Activated CD4-positive, alpha-beta memory T cell treated with anti-CD3 and anti-CD28 coated beads for 36 hours (primary cell): ENCODE measurements at places on chromosomes 2 and 18.

- H3K27me3 ChIP-seq: no peaks in the 10 kb centered on the region
- H3K4me1 ChIP-seq: peaks cover 22% of the 10 kb centered on the region
- peaks cover 2% of the 10 kb centered on the region for H3K36me3 ChIP-seq
- no peak overlapping the region for H3K27ac ChIP-seq
- H3K4me3 ChIP-seq: no peak overlapping the region
Observed at GRCh38 chr18:79199691-79200374, 130.6 kb downstream of the ATP9B start.

DNA sequence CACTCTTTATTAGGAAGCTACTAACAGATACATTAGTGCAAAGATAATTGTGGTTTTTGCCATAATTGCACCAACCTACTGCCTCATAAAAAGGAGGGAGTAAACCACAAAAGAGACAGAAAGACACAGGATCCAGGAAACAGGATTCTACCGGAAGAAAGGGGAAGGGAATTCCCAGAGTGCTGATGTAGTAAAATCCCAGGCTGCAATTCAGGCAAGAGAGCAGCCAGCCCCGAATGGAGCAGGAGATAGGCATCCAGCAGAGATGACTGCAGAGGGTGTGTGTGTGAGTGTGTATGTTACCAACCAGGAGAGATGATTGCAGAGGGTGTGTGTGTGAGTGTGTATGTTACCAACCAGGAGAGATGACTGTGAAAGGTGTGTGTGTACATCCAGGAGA lies 84.4 kb downstream of the KCNS3 start:
- H3K4me1 ChIP-seq: no peaks in the 10 kb centered on the region
- H3K27ac ChIP-seq: no peak overlapping the region
- H3K27me3 ChIP-seq: no peaks in the 10 kb centered on the region
- no peaks in the 10 kb centered on the region for H3K36me3 ChIP-seq
- no peak overlapping the region for H3K4me3 ChIP-seq
- DNase-seq: no peak

DNA sequence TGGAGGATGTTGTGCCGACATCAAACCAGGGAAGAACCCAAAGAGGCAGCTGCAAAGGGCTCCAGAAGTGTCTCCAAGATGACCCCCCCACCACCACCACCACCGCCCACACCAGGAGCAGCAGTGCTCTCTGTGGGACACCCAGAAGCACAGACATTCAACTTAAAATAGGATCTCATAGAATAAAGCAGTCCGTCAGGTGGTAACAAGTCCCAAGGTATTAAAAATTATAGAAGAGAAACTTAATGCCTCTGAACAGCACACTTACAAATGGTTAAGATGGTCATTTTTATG lies 155.5 kb upstream of the ID2 start:
- H3K36me3 ChIP-seq: peaks cover 2% of the 10 kb centered on the region
- no peaks in the 10 kb centered on the region for H3K27me3 ChIP-seq
- H3K27ac ChIP-seq: no peak overlapping the region
- peaks cover 28% of the 10 kb centered on the region for H3K4me1 ChIP-seq

DNA sequence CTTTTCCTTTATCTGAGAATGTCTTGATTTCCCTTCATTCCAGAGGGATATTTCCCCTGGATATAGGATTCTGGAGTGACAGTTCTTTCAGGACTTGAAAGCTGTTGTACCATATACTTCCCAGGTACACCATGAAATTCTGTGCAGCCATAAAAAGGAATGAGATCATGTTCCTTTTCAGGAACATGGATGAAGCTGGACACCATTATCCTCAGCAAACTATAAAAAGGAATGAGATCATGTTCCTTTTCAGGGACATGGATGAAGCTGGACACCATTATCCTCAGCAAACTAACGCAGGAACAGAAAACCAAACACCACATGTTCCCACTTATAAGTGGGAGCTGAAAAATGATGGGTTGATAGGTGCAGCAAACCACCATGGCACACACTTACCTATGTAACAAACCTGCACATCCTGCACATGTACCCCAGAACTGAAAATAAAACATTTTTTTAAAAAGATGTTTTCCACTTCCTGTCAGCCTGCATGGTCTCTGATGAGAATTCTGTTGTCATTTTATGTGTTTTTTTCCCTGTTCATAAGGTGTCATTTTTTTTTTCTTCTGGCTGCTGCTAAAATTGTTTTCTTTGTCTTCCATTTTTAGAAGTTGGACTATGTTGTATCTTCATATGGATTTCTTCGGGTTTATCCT lies 133.3 kb downstream of the DNAH6 start:
- peaks cover 59% of the 10 kb centered on the region for H3K4me1 ChIP-seq
- no peak overlapping the region for H3K4me3 ChIP-seq
- peak overlapping the region; percentile 7 for H3K27ac ChIP-seq
- DNase-seq: no peak
- no peaks in the 10 kb centered on the region for H3K27me3 ChIP-seq

GRCh38 chr2:46888421-46888952 lies 27.1 kb downstream of the MCFD2 start:
- DNase-seq: no peak
- no peak overlapping the region for H3K27ac ChIP-seq
- peaks cover 11% of the 10 kb centered on the region for H3K4me1 ChIP-seq
- peaks cover 10% of the 10 kb centered on the region for H3K27me3 ChIP-seq
- no peaks in the 10 kb centered on the region for H3K36me3 ChIP-seq

DNA sequence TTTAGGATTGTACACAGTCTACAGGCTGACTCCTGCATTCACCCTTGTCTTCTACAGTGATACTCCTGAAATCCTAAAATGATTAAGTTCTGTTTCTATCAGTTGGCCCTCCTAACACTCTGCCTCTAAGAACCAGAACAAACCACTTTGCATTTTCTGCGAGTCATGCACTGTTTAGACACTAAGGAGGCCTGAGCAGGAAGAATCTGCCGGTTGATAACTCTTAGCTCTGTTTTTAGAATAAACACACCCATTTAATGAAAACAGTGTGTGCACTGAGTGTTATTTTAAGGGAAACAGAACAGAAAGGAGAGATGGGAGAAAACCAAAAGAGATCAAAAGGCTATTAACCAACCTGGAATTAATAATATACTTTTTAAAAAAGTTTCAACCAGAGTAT lies 22.9 kb upstream of the SSB start:
- H3K4me3 ChIP-seq: no peak overlapping the region
- no peaks in the 10 kb centered on the region for H3K27me3 ChIP-seq
- DNase-seq: no peak

DNA sequence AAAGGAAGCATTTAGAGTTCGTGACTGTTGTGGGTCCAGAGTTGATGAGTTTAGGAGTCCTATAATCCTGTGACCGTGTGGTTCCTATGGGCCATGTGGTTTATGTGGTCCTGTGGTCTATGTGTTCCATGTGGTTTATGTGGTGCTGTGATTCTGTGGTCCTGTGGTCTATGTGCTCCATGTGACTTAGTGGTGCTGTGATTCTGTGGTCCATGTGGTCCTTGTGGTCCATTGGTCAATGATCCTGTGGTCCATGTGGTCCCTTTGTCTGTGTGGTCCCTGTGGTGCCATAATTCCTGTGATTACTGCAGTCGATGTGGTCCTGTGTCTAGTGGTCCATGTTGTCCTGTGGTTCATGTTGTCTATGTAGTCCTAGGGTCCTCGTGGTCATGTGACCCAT lies 167.3 kb downstream of the TMEM18 start:
- no peak overlapping the region for H3K27ac ChIP-seq
- H3K36me3 ChIP-seq: no peaks in the 10 kb centered on the region
- no peak overlapping the region for H3K4me3 ChIP-seq
- no peaks in the 10 kb centered on the region for H3K4me1 ChIP-seq
- peaks cover 5% of the 10 kb centered on the region for H3K27me3 ChIP-seq

DNA sequence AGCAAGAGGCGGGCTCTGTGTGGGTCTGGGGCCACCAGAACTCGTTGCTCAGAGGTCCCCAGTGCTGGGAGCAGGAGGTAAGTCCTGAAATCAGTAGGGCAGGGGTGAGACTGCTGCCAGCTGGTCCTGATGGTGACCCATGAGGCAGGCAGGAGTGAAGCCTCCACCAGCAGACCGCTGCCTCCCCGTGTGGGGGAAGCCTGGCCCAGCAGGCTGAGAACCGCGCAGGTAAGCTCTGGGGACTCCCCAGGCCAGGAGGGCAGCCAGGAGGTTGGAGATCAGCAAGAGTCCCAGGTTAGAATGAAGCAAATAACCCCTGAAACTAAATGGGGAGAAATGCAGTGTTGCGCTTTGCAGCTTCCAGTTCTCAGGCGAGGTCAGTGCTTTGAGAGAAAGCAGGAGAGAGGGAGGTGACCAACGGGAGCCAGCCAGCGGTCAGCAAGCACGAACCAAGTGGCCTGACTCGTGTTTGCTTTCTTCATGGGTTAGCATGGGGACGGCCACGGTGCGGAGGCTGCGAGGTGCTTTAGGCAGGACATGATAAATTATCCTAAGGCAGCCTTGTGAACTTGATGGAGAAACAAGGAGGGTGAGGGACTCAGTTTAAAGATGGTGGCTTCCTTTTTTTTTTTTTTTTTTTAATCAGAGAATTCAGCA lies 26.2 kb downstream of the INHBB start:
- no peak for DNase-seq
- H3K27me3 ChIP-seq: no peaks in the 10 kb centered on the region
- H3K36me3 ChIP-seq: no peaks in the 10 kb centered on the region
- no peak overlapping the region for H3K27ac ChIP-seq
- H3K4me3 ChIP-seq: no peak overlapping the region
- no peaks in the 10 kb centered on the region for H3K4me1 ChIP-seq

DNA sequence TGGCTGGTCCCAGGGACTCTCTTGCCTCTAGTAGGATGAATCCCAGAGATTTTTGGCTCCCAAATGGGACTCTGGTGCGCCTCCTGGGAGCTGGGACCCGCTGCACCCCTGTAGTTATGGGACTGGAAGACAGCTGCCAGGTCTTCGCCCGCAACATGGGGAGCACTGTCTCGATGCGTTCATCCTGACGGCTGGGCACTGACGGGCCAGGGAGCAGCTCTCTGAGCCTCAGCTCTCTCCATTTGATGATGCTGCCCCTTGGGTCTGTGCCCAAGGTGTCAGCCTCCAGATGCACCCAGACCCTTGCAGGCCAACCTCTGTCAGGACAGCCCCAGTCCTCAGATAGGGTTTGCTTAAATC lies 9.3 kb upstream of the ARMC9 start:
- peaks cover 21% of the 10 kb centered on the region for H3K27me3 ChIP-seq
- DNase-seq: peak; percentile 0
- no peak overlapping the region for H3K27ac ChIP-seq
- H3K36me3 ChIP-seq: no peaks in the 10 kb centered on the region

GRCh38 chr18:2027756-2028155 lies 543.5 kb downstream of the METTL4 start:
- DNase-seq: no peak
- no peaks in the 10 kb centered on the region for H3K36me3 ChIP-seq
- H3K27ac ChIP-seq: no peak overlapping the region
- H3K27me3 ChIP-seq: no peaks in the 10 kb centered on the region

- no peak for DNase-seq
- H3K27ac ChIP-seq: no peak overlapping the region
- no peaks in the 10 kb centered on the region for H3K4me1 ChIP-seq
- H3K27me3 ChIP-seq: no peaks in the 10 kb centered on the region
Observed at GRCh38 chr18:65606551-65607130, 144.2 kb upstream of the CDH7 start.

- H3K4me3 ChIP-seq: no peak overlapping the region
- peaks cover 13% of the 10 kb centered on the region for H3K27me3 ChIP-seq
- no peaks in the 10 kb centered on the region for H3K36me3 ChIP-seq
- no peaks in the 10 kb centered on the region for H3K4me1 ChIP-seq
Observed at GRCh38 chr2:109164739-109165221, 35.8 kb downstream of the SH3RF3 start.

- no peaks in the 10 kb centered on the region for H3K36me3 ChIP-seq
- peak overlapping the region; percentile 79 for H3K27ac ChIP-seq
- H3K27me3 ChIP-seq: no peaks in the 10 kb centered on the region
Observed at GRCh38 chr18:58544616-58545337, 84.1 kb downstream of the ALPK2 start.

- H3K4me3 ChIP-seq: no peak overlapping the region
- H3K4me1 ChIP-seq: peaks cover 15% of the 10 kb centered on the region
- H3K36me3 ChIP-seq: peaks cover 36% of the 10 kb centered on the region
- peak overlapping the region; percentile 64 for H3K27ac ChIP-seq
Observed at GRCh38 chr2:196783431-196784094, 15.9 kb downstream of the GTF3C3 start.

DNA sequence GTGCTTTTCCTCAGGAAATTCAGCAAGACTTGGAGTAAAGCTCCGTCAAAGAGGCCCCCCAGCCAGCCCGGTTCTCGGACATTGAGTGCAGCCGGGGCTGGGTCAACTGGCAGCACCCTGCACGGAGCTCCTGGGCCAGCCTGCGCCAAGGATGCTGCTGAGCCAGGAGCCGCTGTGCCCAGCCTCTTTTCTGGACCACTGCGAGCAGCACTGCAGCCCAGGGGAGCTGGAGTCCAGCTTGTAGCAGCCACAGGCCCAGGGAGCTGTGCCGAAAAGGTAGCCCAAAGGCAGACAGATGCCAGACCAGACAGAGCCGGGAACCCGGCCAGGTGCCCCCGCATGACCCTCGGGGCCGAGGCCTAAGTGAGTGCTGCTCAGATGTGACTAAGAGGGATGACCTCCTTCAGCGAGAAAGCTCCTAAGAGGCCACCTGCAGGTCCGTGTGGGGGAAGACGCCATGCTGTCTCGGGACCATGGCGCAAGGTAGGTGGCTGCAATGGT lies 7.3 kb downstream of the CLHC1 start:
- H3K4me3 ChIP-seq: no peak overlapping the region
- H3K4me1 ChIP-seq: peaks cover 46% of the 10 kb centered on the region
- no peak overlapping the region for H3K27ac ChIP-seq

GRCh38 chr18:43826215-43826614 lies 548.9 kb upstream of the SYT4 start:
- no peaks in the 10 kb centered on the region for H3K4me1 ChIP-seq
- H3K4me3 ChIP-seq: no peak overlapping the region
- no peak overlapping the region for H3K27ac ChIP-seq
- no peaks in the 10 kb centered on the region for H3K27me3 ChIP-seq

DNA sequence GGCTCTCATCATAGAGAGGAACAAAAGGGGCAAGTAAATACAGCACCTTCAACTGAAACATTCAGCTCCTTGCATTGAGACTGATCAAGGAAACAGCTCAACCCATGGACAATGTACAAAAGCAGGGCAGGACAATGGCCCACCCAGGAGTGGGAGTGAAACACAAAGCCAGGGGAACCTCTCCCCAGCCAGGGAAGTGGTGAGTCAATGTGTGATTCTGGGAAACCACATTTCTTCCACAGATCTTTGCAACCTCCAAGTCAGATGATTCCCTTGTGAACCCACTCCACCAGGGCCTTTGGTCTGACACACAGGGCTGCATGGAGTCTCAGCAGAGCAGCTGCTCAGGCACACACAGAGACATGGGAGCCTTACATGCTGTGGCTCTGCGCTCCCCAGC lies 294.5 kb downstream of the NR4A2 start:
- H3K27ac ChIP-seq: no peak overlapping the region
- no peaks in the 10 kb centered on the region for H3K4me1 ChIP-seq
- no peaks in the 10 kb centered on the region for H3K27me3 ChIP-seq

GRCh38 chr18:35577045-35577848 lies 4.3 kb upstream of the GALNT1 start:
- no peaks in the 10 kb centered on the region for H3K36me3 ChIP-seq
- no peak overlapping the region for H3K4me3 ChIP-seq
- H3K4me1 ChIP-seq: peaks cover 30% of the 10 kb centered on the region
- no peak overlapping the region for H3K27ac ChIP-seq
- DNase-seq: peak; percentile 63
